ENCODE measurements at places on chromosomes 2 and 18.
A peak's percentile ranks its signal among the peaks of the same experiment; 100 is the strongest.

DNA sequence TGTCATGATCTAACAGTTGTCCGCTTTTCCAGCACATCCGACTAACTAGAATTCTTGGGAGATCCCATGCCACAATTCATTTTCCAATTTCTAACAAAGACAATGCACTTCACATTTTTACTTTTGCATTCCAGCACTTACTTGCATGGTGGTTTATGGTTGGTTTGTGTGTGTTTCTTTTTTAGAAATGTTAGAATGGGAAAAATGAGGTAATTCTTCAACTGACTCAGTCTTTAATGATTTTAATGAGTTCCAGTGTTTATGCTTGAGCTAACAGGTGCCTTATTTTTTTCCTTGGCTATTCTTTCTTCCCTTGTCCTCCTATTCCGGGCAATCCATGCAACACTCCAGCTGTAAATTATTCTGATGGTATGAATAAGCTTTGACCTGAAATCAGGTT is 46.4 kb downstream of the SLC8A1 start:
- H3K4me3 ChIP-seq: no peak overlapping the region
- H3K4me1 ChIP-seq: no peaks in the 10 kb centered on the region
- H3K27me3 ChIP-seq: no peaks in the 10 kb centered on the region
- no peak for DNase-seq
- H3K36me3 ChIP-seq: no peaks in the 10 kb centered on the region
- no peak overlapping the region for H3K27ac ChIP-seq

- H3K36me3 ChIP-seq: no peaks in the 10 kb centered on the region
- H3K27me3 ChIP-seq: peaks cover 2% of the 10 kb centered on the region
- H3K4me1 ChIP-seq: peaks cover 3% of the 10 kb centered on the region
- no peak overlapping the region for H3K27ac ChIP-seq
- no peak for DNase-seq
Observed at GRCh38 chr2:195477248-195477995, 179.6 kb upstream of the SLC39A10 start.

DNA sequence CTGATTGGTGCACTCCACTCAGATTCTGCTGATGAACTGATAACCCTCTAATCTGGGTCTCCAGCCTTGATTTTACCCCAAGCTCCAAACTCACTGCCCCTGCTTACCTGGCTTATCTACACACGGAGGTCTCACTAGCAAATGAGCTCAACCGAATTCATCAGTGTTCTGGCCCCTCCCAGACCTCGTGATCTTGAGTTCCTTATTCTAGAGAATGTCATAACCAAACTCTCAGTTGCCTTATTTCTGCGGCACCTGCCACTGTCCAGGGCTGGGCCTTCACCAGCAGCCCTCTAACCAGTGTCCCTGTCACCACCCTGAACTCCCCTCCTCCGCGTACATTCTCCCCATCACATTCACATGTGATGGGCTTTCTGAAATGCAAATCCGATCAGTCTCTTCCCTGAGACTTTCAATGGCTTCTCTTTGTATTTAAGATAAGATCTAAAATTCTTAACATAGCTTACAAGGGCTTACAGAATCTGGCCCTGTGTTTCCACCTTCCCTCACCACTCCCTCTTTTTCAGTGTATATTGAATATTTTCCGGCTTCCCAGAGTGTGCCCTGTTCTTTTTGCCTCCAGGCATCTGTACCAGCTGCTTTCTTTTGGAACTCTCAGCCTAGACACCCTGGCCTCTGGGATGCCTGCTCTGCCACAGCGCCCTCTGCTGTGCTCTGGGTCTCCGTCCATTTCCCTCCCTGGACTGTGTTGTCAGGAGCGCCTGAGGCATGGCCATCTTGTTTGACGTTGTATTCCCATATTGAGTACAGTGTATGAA is 31.1 kb downstream of the NAB1 start:
- H3K27ac ChIP-seq: peak overlapping the region; percentile 60
- no peak overlapping the region for H3K4me3 ChIP-seq
- H3K36me3 ChIP-seq: no peaks in the 10 kb centered on the region
- H3K4me1 ChIP-seq: peaks cover 20% of the 10 kb centered on the region
- H3K27me3 ChIP-seq: no peaks in the 10 kb centered on the region

- no peak overlapping the region for H3K4me3 ChIP-seq
- H3K27ac ChIP-seq: no peak overlapping the region
- H3K36me3 ChIP-seq: no peaks in the 10 kb centered on the region
- H3K4me1 ChIP-seq: no peaks in the 10 kb centered on the region
- DNase-seq: no peak
- peaks cover 2% of the 10 kb centered on the region for H3K27me3 ChIP-seq
Observed at GRCh38 chr2:149057401-149057800, 18.9 kb downstream of the LYPD6B start.

- no peak for DNase-seq
- H3K4me1 ChIP-seq: no peaks in the 10 kb centered on the region
- no peak overlapping the region for H3K27ac ChIP-seq
- no peaks in the 10 kb centered on the region for H3K36me3 ChIP-seq
- no peak overlapping the region for H3K4me3 ChIP-seq
- H3K27me3 ChIP-seq: no peaks in the 10 kb centered on the region
Observed at GRCh38 chr2:180063494-180064092, 56.5 kb upstream of the CWC22 start.

DNA sequence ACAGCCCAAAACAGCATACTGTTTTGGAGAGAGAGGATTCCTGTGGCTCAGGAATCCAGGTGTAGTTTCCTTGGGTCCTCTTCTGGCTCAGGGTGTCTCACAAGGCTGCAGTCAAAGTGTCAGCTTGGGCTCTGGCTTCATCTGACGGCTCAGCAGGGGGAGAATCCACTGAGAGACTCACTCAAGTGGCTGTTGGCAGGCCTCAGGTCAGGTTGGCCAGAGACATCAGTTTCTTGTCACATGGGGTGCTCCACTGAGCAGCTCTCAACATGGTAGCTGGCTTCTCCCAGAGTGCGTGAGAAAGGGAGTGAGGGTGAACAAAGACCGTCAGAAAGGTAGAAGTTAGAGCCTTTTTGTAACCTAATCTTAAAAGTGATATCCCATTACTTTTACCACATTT is 168.4 kb downstream of the SOCS6 start:
- H3K27me3 ChIP-seq: peaks cover 30% of the 10 kb centered on the region
- no peak overlapping the region for H3K4me3 ChIP-seq
- H3K27ac ChIP-seq: no peak overlapping the region

DNA sequence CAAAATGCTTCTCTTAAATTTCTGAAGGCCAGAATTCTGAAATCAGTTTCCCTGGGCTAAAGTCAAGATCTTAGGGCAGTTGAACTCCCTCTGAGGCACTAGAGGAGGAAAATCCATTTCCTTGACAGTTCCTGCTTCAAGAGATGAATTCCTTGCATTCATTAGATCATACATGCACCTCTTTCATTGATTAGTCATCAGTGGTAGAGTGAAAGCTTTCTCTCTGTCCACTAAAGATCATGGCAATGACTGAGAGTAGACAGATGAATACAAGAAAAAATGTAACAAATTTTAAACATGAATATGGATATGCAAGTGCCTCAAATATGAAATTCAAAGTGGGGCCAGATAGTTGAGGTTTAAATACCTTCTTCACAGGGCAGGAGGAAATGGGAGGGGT is 693.4 kb upstream of the TMEFF2 start:
- H3K4me3 ChIP-seq: no peak overlapping the region
- no peak overlapping the region for H3K27ac ChIP-seq
- H3K36me3 ChIP-seq: no peaks in the 10 kb centered on the region
- H3K27me3 ChIP-seq: no peaks in the 10 kb centered on the region
- DNase-seq: no peak
- peaks cover 11% of the 10 kb centered on the region for H3K4me1 ChIP-seq
